ENCODE measurements at places on chromosomes 5 and 9. TPM values are rescaled to one million over a fixed set of nuclear protein-coding genes. Genes with fewer than 3 reads are reported as not detected.
A peak's percentile ranks its signal among the peaks of the same experiment; 100 is the strongest.

The PCDHGA2 gene
- total RNA-seq = 1.2 TPM

DNA sequence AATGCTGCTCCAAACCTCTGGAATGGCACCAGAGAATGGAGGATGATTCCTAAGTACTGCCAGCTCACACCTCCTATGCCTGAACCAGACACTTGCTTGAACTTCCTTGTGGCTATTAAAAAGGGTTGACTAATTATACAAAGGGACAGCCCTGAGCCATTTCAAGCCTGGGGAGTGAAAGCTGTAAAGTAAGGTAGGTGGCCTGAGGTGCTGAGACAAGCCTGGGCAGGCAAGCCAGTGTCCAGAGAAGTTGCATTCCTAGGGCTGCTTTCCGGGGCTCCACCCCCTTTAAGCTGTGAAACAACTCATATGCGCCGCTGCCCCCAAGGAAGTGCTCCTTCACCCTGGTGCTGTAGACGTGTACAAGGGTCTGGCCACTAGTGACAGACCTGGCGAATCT, 79.9 kb upstream of the SLC1A3 start:
- DNase-seq = no peak

- DNase-seq = no peak
Measured at GRCh38 chr5:34551911-34552433, 104.2 kb upstream of the RAI14 start.

- DNase-seq = peak; percentile 23
Measured at GRCh38 chr5:66540078-66540477, 56.1 kb upstream of the MAST4 start.

DNA sequence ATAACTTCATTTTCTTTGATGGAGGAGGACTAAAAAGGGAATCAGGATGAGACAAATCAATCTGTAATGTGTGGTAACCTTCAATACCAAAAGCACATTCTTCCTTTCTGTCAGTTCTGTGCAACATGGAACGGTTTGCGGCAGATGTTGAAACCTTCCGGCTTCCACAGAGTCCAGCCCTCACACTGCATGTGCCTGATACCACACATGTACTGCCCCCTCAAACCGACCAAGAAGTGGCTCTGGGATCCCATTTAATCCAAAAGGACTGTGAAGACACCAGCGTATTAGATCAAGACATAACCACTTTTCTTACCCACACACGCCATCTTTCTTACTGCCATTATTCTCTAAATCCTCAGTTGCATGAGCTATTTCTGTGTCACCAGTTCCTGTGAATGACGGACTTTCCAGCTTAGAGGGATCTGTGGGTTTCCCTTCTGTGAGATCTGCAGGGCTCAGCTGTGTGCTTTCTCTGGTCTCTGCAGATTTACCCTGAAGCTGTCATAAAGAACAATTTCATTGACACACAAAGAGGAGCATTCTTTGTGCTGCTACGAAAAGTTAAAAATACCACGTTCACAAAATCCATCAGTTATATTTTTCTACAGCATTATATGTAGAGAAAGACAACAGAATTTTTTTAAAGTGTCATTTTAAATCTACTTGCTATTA, 25.8 kb downstream of the NSUN2 start:
- no peak for DNase-seq

DNA sequence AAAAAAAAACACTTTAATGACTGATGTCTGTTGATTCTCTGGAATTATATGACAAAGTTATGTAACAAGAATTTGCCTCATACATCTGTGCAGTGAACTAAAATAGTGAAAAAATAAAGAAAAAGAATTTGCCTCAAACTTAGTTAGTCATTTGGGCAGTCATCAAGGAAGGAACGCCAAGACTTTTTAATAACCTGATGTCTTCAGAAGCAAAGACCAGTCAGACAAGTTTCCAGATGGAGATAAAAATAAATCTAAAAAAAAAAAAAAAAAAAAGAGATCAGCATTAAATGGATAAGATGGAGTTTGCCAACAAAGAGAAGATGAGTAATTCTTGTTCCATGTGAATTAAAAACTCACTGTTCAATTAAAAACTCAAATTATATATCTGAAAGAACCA, 52.3 kb upstream of the JMY start:
- no peak for DNase-seq

The SLC34A3 gene
- total RNA-seq = not detected

GRCh38 chr5:154683101-154683880, 71.9 kb upstream of the LARP1 start:
- no peak for DNase-seq

GRCh38 chr9:127557998-127558546, 54.0 kb upstream of the STXBP1 start:
- no peak for DNase-seq

DNA sequence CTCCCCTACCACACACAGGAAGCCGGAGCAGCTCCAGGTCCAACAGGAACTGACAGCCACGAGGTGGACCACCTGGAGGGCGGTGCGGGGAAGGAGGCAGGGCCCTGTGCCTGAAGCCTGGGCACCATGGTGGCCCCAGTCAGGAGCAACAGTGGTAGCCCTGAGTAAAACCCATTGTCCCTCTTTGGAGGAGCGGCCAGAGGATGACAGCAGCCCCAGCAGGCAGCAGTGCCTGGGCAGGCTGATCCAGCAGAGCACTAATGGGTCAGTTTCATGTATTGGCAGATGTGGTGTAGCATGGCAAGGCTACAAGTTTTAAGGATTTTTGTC, 47.7 kb upstream of the GARNL3 start:
- DNase-seq = no peak

The ARL15 gene
- total RNA-seq = 21.9 TPM

GRCh38 chr5:62720031-62720441, 141.4 kb downstream of the LRRC70 start:
- peak; percentile 90 for DNase-seq

The PCDHGC4 gene
- not detected for total RNA-seq

The C8G gene
- total RNA-seq = 0.10 TPM

The FCN2 gene
- not detected for total RNA-seq

GRCh38 chr5:143141652-143142051, 261.8 kb downstream of the NR3C1 start:
- no peak for DNase-seq

The CDC20B gene
- total RNA-seq = not detected

DNA sequence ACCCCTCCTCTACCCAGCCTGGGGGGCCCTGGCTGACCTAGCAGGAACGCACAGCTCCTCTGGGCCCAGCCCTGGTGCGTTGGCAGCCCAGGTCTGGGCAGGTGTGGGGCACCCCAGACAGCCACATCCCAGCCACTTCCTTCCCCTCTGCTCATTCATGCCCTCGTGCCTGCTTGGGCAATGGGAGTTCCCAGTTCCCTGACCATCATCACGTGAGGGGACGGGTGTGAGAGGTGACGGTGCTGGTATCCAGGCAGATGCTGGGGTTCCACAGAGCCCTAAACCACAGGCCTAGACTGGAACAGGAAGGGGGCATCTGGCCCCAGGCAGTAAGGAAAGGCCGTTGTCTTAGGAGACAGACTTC, 8.4 kb downstream of the RALGDS start:
- DNase-seq = peak; percentile 34

The FAM151B gene
- 0.69 TPM for total RNA-seq
